ENCODE measurements at places on chromosomes 16 and 17. TPM values are rescaled to one million over a fixed set of nuclear protein-coding genes. Genes with fewer than 3 reads are reported as not detected.

Gene TEX19
- not detected for total RNA-seq

Gene SLC35G6
- not detected for total RNA-seq

DNA sequence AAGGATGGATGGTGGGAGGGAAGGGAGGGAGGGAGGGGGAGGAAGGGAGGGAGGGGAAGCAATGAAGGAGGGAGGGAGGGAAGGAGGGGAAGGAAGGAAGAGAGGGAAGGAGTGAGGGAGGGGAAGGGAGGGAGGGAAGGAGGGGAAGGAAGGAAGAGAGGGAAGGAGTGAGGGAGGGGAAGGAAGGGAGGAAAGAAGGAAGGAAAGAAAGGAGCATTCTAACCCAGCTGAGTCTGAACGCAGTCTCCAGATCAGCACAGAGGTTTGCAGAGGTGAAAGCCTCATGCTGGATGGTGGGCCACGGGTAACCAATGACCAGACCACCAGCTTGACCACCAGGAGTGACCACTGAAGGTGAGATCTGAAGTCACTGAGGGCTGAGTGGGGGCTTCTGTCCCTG, 18.6 kb downstream of the CCL17 start:
- no peaks in the 10 kb centered on the region for H3K4me1 ChIP-seq
- no peak overlapping the region for H3K27ac ChIP-seq
- no peak for DNase-seq
- H3K36me3 ChIP-seq: no peaks in the 10 kb centered on the region
- no peaks in the 10 kb centered on the region for H3K27me3 ChIP-seq

DNA sequence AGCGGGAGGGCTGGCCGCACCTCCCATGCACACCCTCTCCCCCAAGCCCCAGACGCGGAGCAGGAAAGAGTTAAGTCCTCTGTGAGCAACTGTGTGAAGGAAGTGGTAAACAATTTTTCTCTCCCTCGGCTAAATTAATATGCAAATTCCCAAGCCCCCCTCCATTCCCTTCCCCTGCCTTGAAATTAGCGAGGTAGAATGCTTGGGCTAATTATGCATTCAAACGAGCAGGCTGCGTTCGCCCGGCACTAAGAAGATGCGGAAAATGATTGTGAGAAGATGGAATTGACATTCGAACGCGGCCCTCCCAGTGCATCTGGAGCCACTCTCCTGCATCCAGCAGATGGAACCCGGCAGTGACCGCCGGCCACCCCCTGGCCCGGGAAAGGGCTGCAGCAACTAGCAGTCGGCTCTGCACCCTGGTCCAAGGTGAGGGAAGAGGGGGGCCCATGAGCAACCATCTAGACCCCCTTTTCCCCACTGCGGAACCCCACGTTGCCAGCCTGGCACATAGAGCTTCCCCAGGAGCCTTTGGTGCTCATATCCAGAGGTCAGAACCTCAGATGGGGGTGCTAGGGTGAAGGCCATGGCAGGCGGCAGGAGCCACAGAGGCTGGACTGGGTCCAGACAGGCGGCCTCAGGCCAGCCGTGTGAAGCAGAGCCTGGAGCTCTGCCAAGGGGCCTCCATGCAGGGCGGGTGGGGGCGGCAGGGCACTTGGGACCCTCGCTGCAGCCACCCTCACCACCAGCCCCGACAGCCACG, 49.1 kb upstream of the ACSF3 start:
- no peak for DNase-seq
- no peaks in the 10 kb centered on the region for H3K36me3 ChIP-seq
- no peak overlapping the region for H3K27ac ChIP-seq
- H3K4me3 ChIP-seq: no peak overlapping the region
- no peaks in the 10 kb centered on the region for H3K4me1 ChIP-seq
- no peaks in the 10 kb centered on the region for H3K27me3 ChIP-seq

GRCh38 chr17:72215490-72215889, 94.7 kb downstream of the SOX9 start:
- no peaks in the 10 kb centered on the region for H3K36me3 ChIP-seq
- H3K4me3 ChIP-seq: no peak overlapping the region
- no peaks in the 10 kb centered on the region for H3K4me1 ChIP-seq
- H3K27ac ChIP-seq: no peak overlapping the region
- no peak for DNase-seq

Gene AIPL1
- total RNA-seq: not detected

- H3K4me1 ChIP-seq: no peaks in the 10 kb centered on the region
- no peaks in the 10 kb centered on the region for H3K36me3 ChIP-seq
- no peak for DNase-seq
- no peaks in the 10 kb centered on the region for H3K27me3 ChIP-seq
- H3K4me3 ChIP-seq: no peak overlapping the region
These were observed 179.5 kb upstream of the CACNG5 start for GRCh38 chr17:66655461-66655860.

GRCh38 chr17:5249615-5250014, 15.0 kb upstream of the SCIMP start:
- no peak overlapping the region for H3K27ac ChIP-seq
- DNase-seq: peak; percentile 74
- H3K27me3 ChIP-seq: no peaks in the 10 kb centered on the region
- H3K36me3 ChIP-seq: no peaks in the 10 kb centered on the region
- no peaks in the 10 kb centered on the region for H3K4me1 ChIP-seq

GRCh38 chr16:85833219-85833920, 33.9 kb downstream of the COX4I1 start:
- no peaks in the 10 kb centered on the region for H3K36me3 ChIP-seq
- no peak overlapping the region for H3K4me3 ChIP-seq
- DNase-seq: no peak
- H3K27me3 ChIP-seq: no peaks in the 10 kb centered on the region
- H3K4me1 ChIP-seq: no peaks in the 10 kb centered on the region
- no peak overlapping the region for H3K27ac ChIP-seq

Gene DNAAF1
- total RNA-seq: not detected

DNA sequence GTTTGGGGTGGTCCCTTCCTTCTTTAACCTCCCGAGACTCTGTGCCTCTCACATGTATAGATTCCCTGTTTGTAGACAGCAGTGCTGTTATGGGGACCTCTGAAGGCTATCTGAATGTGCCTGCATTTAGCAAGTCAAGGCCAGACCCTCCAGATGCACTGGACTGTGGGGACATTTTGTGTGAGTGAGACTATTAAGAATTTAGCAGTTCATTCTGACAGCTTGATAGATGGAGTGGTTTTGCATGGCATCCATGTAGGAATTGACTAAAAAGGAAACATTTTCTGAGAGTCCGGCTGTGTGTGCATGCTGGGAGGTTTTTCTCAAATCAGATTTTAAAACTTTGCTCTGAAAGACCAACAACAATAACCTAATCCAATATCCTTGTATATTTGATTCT, 226.3 kb downstream of the MSI2 start:
- H3K4me1 ChIP-seq: no peaks in the 10 kb centered on the region
- no peak for DNase-seq
- no peak overlapping the region for H3K27ac ChIP-seq
- H3K27me3 ChIP-seq: no peaks in the 10 kb centered on the region
- no peaks in the 10 kb centered on the region for H3K36me3 ChIP-seq

- H3K4me1 ChIP-seq: no peaks in the 10 kb centered on the region
- H3K36me3 ChIP-seq: no peaks in the 10 kb centered on the region
- H3K27me3 ChIP-seq: no peaks in the 10 kb centered on the region
These were observed at the start of gene FLCN for GRCh38 chr17:17237026-17237799. Gene FLCN, minus strand, starts transcription at chr17:17237168. Its CDS starts 9,031 bp downstream, at chr17:17228137.

Gene LLGL2
- 497 TPM for total RNA-seq

DNA sequence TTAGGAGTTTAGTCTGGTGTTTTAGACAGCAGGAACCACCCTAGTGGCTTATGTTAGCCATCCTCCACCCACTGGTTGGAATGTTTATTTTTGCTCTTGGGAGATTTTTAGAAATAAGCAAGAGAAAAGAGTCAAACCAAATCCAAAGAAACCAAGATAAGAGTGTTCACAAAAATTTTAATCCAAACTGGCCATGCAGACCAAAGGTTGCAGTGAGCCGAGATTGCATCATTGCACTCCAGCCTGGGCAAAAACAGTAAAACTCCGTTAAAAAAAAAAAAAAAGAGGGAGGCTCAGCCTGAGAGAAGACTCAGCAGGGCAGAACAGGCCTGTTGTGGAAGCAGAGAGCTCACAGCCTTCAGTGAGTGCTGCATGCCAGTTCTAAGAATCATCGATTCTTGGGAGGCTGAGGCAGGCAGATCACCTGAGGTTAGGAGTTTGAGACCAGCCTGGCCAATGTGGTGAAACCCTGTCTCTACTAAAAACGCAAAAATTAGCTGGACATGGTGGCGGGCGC, 12.2 kb upstream of the C16orf54 start:
- no peak overlapping the region for H3K27ac ChIP-seq
- no peaks in the 10 kb centered on the region for H3K4me1 ChIP-seq
- no peaks in the 10 kb centered on the region for H3K27me3 ChIP-seq
- DNase-seq: no peak

Gene GCGR
- total RNA-seq: not detected

Gene KRTAP4-12
- total RNA-seq: not detected

Gene HS3ST3B1
- 1.1 TPM for total RNA-seq

DNA sequence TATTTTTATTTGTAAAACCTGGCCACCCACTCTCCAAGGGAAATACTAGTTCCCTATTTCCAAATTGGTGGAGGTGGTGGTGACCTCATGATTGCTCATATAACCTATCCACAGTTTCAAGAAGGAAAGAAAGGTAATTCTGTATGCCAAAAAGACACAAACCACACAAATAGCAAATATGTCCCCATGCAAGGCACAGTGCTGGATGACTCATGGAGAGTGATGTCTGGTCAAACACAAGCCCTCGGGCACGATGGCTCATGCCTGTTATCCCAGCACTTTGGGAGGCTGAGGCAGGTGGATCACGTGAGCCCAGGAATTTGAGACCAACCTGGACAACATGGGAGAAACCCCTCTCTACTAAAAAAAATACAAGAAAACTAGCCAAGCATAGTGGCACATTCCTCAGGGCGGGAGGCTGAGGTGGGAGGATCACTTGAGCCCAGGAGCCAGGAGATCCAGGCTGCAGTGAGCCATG, 64.2 kb downstream of the GNA13 start:
- H3K4me1 ChIP-seq: no peaks in the 10 kb centered on the region
- H3K27me3 ChIP-seq: no peaks in the 10 kb centered on the region
- DNase-seq: no peak
- no peak overlapping the region for H3K4me3 ChIP-seq
- H3K36me3 ChIP-seq: no peaks in the 10 kb centered on the region

GRCh38 chr16:25605381-25605780, 86.4 kb upstream of the HS3ST4 start:
- no peak overlapping the region for H3K4me3 ChIP-seq
- H3K27ac ChIP-seq: no peak overlapping the region
- H3K4me1 ChIP-seq: no peaks in the 10 kb centered on the region
- DNase-seq: no peak
- H3K27me3 ChIP-seq: no peaks in the 10 kb centered on the region

Gene PABPN1L
- not detected for total RNA-seq

- H3K4me3 ChIP-seq: no peak overlapping the region
- no peaks in the 10 kb centered on the region for H3K27me3 ChIP-seq
- no peaks in the 10 kb centered on the region for H3K4me1 ChIP-seq
- no peak overlapping the region for H3K27ac ChIP-seq
These were observed 15.6 kb downstream of the CTRL start for GRCh38 chr16:67915831-67916723.

Gene ACACA
- 59.5 TPM for total RNA-seq

Gene CACNG3
- not detected for total RNA-seq

DNA sequence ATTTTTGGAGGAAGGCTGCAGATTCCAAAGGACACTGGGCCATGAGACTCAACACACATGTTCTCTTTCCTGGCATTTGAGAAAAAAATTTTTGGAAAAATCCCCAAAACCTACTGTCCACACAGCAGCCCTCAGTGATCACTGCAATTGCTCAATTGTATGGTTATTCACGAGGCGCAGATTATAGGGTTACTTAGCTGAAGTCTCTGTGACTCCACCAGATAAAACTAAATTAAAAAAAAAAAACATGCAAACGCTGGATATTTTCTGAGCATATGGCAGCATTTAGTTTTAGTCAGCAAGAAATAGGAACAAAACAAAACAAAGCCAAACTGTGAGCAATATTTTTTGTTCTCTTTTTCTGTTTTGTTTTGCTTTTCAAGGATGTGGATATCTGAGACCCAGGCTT, 83.8 kb upstream of the FAM20A start:
- no peak overlapping the region for H3K4me3 ChIP-seq
- H3K4me1 ChIP-seq: no peaks in the 10 kb centered on the region
- H3K27ac ChIP-seq: no peak overlapping the region
- no peak for DNase-seq
- H3K36me3 ChIP-seq: no peaks in the 10 kb centered on the region

- DNase-seq: no peak
- H3K36me3 ChIP-seq: no peaks in the 10 kb centered on the region
- no peak overlapping the region for H3K27ac ChIP-seq
- no peak overlapping the region for H3K4me3 ChIP-seq
These were observed 22.6 kb upstream of the ERN1 start for GRCh38 chr17:64152428-64153125.

GRCh38 chr17:67041531-67041930, 2.8 kb upstream of the CACNG1 start:
- no peak for DNase-seq
- no peaks in the 10 kb centered on the region for H3K27me3 ChIP-seq
- H3K36me3 ChIP-seq: no peaks in the 10 kb centered on the region
- no peak overlapping the region for H3K4me3 ChIP-seq

Gene IL32
- total RNA-seq: 256 TPM

Gene KLHL10
- total RNA-seq: not detected

DNA sequence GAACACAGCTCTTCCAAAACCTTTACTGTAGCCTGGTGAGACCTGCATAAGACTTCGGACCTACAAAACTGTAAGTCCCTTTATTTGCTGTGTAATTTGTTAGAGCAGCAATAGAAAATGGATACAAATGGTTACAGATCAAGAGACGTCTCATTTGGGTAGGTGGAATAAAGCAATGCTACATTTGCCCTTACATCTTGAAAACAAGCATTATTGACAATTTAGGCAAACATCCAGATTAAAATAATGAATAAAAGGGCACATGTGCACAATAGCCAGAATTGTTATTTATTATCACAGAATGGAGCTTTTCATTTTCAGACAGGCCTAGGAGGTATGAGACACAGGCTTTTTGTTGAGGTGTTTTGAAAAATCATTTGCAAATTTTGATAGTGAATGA, 222.2 kb upstream of the CPHXL start:
- no peak for DNase-seq
- H3K4me3 ChIP-seq: no peak overlapping the region
- H3K36me3 ChIP-seq: no peaks in the 10 kb centered on the region
- H3K4me1 ChIP-seq: no peaks in the 10 kb centered on the region

GRCh38 chr17:16300554-16300953, 52.7 kb downstream of the CENPV start:
- H3K27ac ChIP-seq: peak overlapping the region; percentile 90
- DNase-seq: no peak
- H3K4me3 ChIP-seq: no peak overlapping the region
- H3K27me3 ChIP-seq: no peaks in the 10 kb centered on the region
- peaks cover 6% of the 10 kb centered on the region for H3K4me1 ChIP-seq

Gene SDF2
- 56.4 TPM for total RNA-seq

GRCh38 chr17:61581611-61582349, 9.2 kb downstream of the NACA2 start:
- no peaks in the 10 kb centered on the region for H3K27me3 ChIP-seq
- H3K4me3 ChIP-seq: no peak overlapping the region
- H3K4me1 ChIP-seq: no peaks in the 10 kb centered on the region
- no peak overlapping the region for H3K27ac ChIP-seq

- H3K36me3 ChIP-seq: no peaks in the 10 kb centered on the region
- no peak for DNase-seq
- H3K4me3 ChIP-seq: no peak overlapping the region
- no peaks in the 10 kb centered on the region for H3K4me1 ChIP-seq
- no peaks in the 10 kb centered on the region for H3K27me3 ChIP-seq
- no peak overlapping the region for H3K27ac ChIP-seq
These were observed 110.6 kb downstream of the GP2 start for GRCh38 chr16:20216591-20217217.

Gene NPIPA2
- total RNA-seq: 6.6 TPM

Gene KRT33B
- not detected for total RNA-seq

Gene SOX9
- 52.3 TPM for total RNA-seq

Measured in colonic mucosa (tissue), 4 donors.